ENCODE measurements at places on chromosomes 6 and 20. TPM values are rescaled to one million over a fixed set of nuclear protein-coding genes. Genes with fewer than 3 reads are reported as not detected.

GRCh38 chr6:148983966-148984365, 237.1 kb downstream of the UST start:
- DNase-seq = no peak

The NKX2-4 gene
- total RNA-seq = not detected

DNA sequence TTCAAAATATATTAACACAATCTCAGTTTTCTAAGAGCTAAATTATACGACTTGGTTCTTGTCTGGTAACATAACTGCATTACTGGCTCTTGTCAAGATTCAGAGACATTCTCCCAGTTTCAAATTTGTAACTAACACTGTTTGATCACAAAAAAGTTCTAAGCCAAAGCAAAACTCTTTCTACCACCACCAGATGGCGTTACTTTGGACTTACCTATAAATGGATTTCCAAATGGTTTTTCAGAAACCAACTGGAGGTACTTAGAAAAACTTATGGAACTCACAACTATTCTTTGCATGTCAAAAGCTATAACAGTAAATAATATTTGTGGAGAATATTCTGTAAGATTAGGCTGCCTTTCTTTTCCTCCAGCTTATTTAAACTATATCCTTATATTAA, 34.2 kb upstream of the GFRAL start:
- DNase-seq = no peak

DNA sequence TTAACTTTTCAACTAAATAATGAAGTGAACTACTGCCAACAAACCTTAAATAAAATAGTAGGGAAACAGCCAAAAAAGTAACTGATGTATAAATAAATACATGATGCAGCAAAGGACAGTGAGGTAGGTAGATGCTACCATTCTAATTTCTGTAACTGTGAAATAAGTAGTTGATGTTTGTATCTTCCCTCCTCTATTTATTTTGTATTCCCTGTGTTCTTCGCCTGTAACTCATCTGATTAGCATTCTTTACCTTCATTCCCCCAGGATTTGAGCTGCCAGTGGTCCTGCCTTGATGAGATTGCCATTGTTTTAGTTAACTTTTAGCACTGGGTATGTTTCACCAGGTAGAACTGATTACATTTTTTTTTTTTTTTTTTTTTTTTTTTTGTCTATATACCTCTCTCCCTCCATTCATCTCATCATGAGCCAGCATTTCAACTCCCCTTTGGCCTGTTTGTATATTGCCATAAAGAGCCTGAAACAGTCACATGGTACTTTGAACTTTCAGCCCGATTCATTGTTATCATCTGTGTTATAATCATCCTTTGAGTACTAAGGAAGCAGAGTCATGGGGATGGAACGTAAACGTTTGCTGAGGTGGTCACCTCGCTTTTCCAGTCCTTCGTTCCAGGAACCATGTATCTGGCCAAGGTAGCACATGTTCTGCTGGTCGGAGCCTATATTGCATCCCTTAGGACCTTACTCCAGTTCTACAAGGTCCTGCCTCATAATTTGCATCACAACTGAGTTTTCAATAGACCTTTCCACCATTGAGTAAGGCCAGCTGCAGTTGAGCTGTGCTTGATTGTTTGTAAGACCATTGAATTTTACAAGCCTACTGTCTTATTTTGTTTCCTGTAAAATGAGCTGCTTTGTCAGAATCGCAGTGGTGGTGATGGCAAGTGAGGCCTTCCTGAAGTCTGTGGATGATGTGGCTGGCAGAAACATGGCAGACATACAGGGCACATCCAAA, 107.6 kb downstream of the JAG1 start:
- DNase-seq = no peak

The SCAND1 gene
- 27.0 TPM for total RNA-seq

All from occipital lobe (tissue), 3 donors.